ENCODE measurements at places on chromosomes 1 and 21.

DNA sequence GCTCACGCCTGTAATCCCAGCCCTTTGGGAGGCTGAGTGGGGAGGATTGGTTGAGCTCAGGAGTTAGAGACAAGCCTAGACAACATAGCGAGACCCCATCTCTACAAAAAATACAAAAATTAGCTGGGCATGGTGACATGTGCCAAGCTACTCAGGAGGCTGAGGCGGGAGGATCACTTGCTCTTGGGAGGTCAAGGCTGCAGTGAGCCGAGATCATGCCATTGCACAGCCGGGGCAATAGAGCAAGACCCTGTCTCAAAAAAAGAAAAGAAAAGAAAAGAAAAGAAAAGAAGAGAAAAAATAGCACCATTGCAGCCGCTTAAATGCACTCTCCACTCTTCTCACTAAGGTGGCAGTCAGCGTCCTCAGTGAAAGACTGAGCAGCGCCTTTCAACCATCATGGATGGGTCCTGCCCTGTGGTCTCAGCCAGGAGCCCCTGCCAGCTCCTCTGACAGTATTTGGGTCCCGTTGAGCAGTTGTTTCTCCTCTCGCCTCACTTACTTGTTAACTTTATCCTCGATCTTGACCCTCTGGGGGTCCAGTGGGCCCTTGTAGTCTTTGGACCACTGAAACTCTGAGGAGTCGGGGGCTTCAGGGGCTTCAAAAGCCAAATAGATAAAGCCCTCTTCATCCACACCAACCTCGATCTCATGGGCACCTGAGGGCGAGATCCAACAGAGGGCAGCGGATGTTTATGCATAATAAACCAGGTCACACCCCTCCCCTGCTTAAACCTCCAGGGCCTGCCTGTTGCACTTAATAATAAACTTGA, 36.9 kb downstream of the MYOM3 start:
- no peak for DNase-seq

DNA sequence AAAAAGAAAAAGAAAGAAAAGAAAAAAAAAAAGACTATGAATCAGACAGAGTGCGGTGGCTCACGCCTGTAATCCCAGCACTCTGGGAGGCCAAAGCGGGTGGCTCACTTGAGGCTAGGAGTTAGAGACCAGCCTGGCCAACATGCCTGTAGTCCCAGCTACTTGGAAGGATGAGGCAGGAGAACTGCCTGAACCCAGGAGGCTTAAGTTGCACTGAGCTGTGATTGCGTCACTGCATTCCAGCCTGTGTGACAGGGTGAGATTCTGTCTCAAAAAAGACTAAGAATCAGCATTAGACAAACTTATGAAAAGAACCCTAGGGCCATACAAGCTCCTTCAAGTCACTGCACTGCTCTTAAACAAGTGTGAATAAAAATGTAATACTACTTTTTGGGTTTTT, 16.9 kb downstream of the PSMB4 start:
- DNase-seq: no peak

- DNase-seq: no peak
These were observed 16.1 kb upstream of the LYST start for GRCh38 chr1:235882816-235883215.

DNA sequence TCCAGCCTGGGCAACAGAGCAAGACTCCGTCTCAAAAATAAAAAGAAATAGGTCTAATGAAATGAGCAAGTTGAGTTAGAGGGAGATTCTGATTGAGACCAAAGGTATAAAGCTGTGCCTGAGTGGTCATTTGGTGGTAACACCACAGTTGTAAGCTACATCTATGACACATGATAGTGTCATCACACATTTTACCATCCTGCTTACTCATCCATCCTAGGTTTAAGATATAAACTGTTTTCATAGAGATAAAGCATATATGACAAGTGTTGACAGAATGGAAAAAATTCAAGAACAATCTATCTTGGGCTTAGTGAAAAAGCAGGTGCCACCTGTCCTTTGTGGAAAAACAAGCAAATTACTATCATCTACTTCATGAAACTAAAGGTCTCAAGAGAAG, 7.1 kb upstream of the CFAP141 start:
- DNase-seq: no peak

GRCh38 chr1:211708006-211708405, 32.6 kb upstream of the NEK2 start:
- DNase-seq: no peak

DNA sequence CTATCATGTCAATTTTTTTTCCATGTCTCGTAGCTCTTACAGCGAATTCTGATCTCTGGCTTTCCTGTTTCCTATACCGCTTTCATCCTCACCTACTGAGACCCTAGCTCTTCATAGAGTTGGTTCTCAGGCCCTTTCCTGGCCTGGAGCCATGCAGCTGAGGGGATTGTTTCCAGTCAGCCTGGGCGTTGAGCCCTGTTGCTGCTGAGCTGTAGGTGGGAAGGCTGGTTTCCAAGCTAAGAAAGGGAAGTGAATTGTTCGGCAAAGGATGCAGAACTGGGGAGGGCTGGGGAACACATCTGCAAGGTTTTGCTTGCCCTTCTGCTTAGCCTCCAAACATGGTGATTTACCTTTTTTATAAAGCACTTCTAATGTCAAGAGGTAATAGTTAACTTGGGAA, 41.5 kb downstream of the SPATA46 start:
- no peak for DNase-seq

DNA sequence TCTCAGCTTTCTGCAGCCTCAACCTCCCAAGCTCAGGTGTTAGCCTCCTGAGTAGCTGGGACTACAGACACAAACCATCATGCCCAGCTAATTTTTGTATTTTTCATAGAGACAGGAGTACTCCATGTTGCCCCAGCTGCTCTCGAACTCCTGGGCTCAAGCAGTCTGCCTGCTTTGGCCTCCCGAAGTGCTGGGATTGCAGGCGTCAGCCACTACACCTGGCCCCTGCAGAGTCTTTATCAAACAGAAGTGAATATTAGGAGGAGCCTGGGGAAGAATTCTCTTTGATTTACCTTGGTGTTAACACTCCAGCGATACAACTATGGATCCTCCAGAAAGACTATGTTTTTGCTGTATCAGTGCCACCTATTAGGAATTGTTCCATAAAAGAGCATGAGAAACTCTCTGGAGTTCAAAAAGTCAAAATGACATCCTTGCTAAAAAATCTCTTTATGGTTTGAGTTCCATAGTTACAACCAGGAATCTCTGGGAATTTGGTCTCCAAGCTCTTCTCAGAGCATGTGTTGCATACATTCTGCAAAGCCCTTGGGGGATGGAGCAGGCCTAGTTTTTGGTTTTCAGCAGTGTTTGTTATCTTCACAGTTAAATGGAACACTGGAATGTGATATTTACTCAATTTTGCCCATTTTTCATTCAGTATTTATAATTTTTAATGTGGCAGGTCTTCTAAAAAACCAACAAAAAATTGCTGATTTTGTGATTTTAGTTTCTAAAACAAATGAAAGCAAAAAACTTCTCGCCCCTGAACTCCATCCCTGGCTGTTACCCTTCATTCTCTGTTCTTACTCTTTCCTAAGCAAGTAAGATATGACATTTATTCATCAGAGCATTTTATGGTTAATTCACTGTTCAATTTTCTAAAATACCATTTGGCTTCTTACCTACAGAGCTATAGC, 77.3 kb downstream of the OLFML2B start:
- no peak for DNase-seq

DNA sequence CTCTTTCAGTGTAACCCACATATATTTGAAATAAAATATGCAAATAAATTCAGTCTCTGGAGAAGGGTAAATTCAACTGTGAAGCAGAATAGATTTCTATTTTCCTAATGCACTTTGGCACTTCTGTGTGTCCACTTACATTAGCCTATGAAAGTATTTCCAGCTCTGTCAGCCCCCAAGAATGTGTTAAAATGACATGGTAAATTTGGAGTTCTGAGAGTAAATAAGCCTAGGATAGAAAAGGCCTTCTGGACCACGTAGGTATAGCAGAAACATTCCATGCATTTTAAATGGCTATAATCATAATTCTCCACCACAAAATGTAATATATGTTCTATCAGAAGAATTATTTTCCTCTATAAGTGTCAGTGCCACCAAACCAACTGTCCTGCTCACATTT, 276.2 kb downstream of the NEGR1 start:
- no peak for DNase-seq

GRCh38 chr1:7302126-7302525, 469.0 kb upstream of the VAMP3 start:
- DNase-seq: no peak

GRCh38 chr1:17755120-17755519, at the start of gene ACTL8:
ACTL8 (plus strand) TSS chr1:17755333; CDS start chr1:17823009, 67,676 bp downstream.
- no peak for DNase-seq

DNA sequence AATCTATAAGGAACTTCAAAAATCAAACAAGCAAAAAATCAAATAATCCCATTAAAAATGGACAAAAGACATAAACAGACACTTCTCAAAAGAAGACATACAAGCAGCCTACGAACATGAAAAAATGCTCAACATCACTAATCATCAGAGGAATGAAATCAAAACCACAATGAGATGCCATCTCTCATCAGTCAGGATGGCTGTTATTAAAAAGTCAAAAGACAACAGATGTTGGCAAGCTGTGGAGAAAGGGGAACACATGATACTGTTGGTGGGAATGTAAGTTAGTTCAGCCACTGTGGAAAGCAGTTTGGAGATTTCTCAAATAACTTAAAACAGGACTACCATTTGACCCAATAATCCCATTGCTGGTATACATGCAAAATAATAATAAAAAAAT, 226.4 kb downstream of the S1PR1 start:
- no peak for DNase-seq

DNA sequence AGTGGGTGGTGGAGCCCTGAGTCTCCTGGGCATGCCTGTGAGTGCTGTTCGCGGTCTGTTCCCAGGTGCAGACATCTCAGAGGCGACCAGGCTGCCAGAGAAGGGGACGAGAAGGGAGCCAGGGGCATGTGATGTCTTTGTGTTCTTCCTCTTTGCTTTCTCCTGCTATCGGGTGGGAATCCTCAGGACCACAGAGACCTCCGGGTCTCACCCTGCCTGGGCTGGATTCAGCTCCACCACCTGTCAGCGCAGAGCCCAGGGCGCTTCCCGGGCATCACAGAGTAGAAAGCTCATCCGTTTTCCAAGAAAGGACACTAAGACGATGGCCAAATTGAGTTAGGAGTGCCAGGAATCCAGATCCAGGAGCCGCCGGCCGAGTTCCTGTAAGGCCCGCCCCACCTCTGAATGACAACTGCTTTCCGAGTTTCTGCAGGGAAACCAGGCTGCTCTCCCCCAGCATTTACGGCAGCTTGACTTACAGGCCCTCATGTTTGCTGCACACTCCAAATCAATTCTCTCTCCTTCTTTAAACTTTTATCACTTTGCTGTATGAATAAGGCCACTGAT, 130.8 kb downstream of the CAMTA1 start:
- DNase-seq: no peak

DNA sequence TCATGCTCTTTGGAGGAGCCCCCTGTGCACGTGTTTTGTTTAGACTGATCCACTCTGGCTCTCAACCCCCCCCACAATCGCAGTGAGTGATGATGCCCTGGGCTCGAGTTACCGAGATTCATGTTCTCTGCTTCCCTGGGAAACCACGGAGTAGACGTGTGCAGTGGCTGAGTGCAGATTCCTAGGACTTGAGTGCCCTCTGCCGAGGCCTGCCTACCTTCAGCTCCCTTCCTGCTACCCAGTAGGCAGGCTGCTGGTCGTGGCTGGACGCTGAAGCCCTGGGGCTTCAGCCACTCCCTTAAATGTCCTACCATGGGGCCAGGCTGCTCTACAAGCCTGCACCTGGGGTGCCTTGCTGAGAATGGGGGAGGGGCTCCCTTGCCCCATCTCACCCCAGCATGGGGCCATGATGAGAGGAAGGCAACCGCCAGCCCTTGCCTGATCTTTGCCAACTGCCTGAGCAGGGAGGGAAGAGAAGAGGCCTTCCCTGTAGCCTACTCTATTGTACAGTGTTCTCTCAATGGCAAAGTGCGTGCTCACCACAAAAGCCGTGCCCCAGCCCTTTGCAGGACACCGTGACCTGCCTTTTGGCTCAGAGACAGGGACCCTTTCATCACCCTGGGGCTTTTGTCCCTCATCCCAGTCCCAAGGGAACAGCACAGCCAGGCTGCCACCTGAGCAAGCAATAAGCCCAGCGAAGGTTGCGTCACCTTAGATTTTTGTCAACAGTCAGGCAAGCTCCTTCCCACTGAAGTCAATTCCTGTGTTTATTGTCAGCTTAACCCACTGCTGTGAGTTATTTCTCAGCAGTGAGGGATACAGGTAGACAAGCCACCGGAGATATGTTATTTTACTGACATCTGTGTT, 4.1 kb upstream of the GRIK3 start:
- DNase-seq: no peak

DNA sequence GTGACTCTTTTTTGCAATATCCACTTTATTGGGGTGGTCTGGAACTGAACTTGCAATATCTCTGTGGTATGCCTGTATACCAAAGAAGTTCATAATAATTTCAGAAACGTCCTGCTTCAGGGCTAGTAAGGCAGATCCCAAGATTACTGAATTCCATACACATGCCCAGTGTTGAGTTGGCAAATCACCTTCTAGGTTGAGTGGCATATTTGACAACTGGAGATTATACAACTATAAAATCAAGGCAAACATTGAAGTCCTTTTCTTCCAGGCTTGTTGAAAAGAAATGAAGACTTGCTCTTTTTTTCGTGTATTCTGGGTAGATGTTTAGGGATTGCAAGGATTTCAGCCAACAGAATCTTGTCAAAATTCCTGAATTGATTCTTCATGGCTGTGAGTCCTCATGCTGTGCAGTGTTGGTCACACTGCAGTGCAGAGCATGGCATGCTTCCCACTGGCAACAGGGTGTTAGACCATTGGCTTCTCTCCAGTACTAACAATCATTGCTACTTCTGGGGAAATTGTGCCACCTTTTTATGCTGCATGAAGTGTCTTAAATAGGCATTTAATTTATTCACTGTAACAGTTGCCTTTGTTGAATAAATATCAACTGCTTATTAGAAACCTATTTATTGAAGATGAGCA, 367.1 kb upstream of the ADGRL4 start:
- no peak for DNase-seq

- DNase-seq: no peak
These were observed 66.0 kb upstream of the EFHD2 start for GRCh38 chr1:15343729-15344128.

GRCh38 chr21:46065914-46066551, 31.9 kb upstream of the COL6A2 start:
- no peak for DNase-seq

GRCh38 chr1:7014640-7014930, 229.3 kb downstream of the CAMTA1 start:
- no peak for DNase-seq

GRCh38 chr21:34593423-34593822, 21.5 kb downstream of the RCAN1 start:
- DNase-seq: no peak
